AG09319 (cell line): ENCODE measurements at places on chromosomes 3 and 15.

GRCh38 chr3:79976466-79976865 is 208.7 kb upstream of the ROBO1 start:
- DNase-seq = no peak

- no peak for DNase-seq
These were observed 32.4 kb upstream of the SLC6A11 start for GRCh38 chr3:10783360-10784351.

- DNase-seq = no peak
These were observed 23.1 kb downstream of the ISG20 start for GRCh38 chr15:88661761-88662556.

DNA sequence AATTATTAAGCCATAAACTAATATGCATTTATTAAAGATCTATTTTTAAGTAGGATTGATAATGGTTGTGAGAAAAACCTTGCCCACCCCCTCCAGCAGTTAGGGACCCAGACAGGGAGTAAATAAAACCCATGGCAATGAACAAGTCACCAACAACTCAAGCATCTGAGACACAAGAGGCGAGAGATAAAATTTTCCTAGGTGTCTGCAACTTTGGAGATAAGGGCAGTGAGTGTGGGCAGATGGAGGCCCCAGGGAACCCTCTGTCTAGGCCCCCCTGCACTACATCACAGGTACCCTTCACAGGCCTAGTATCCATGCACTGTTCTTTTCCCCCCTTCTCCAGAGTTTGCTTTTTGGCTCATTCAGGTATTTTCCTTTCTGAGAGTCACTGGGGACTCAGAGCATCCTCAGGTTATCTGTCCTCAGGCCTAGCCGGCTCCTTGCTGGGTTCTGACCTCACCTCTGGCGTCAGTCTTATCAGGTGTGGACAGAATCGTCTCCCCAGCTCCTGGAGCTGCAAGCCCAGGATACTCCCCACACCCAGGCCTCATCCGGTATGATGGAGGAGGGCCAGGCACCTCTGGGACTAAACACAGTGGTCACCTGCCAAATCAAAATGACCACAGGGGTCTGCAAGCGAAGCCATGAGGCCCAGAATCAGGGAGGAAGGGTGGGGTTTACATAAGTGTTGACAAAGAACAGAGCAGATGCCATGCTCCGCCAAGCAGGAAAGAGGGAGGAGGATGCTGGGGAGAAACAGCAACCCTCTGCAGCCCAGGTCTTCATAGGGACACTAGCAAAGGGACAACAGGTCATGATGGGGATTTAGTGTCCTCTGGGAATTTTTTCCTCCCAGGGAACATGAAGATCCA is 50.4 kb downstream of the CCNL1 start:
- DNase-seq = no peak

DNA sequence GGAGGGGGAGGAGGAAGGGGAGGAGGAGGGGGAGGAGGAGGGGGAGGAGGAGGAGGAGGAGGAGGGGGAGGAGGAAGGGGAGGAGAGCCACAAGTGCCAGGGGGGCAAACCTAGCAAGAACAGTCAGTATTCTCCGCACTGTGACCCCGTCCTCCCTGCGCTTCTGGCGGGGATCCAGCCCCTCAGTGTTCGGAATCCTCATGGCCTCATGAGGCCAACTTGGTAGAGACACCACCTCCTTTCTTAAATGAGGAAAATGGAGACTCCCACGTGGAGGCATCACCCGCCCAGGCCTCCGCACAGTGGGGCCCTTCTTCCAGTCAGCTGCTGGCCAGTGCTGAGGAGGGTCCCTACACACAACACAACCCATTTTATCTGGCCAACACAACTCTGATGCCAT is 163.4 kb downstream of the XXYLT1 start:
- no peak for DNase-seq

- DNase-seq = no peak
These were observed 251.7 kb downstream of the GRM7 start for GRCh38 chr3:7112523-7113056.

- DNase-seq = no peak
These were observed 160.8 kb downstream of the TUSC7 start for GRCh38 chr3:116870379-116870778.

- no peak for DNase-seq
These were observed 101.2 kb downstream of the CHST2 start for GRCh38 chr3:143220741-143221140.

DNA sequence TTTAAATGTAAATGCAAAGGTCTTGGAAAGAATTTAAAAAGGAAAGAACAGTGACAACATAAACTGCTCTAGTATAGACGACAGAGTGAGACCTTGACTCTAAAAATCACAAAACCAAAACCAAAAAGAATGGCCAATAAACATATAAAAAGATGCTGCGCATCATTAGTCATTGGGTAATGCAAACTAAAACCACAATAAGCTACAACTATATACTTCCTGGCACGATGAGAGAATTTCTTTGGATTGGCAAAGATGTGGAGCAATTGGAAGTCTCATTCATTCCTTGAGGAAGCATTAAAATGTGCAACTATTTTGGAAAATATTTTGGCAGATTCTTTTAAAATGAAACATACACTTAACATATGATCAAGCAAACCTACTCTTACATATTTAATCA is 98.7 kb upstream of the ZPLD1 start:
- no peak for DNase-seq

- DNase-seq = no peak
These were observed 4.5 kb downstream of the RPL22L1 start for GRCh38 chr3:170865209-170866094.

DNA sequence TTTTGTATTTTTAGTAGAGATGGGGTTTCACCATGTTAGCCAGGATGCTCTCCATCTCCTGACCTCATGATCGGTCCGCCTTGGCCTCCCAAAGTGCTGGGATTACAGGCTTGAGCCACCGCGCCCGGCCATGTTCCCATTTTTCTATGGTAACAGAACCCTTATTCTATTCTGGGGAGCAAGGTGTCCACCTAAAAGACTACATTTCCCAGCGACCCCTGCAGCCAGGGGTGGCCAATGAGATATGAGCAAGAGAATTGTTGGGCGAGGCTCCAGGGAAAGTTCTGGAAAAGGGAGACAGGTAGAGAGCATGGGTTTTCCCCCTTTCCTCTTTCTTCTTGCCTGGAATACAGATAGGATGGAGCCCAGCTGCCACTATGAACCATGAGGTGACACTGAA is 96.9 kb downstream of the LINGO1 start:
- DNase-seq = no peak

- peak; percentile 44 for DNase-seq
These were observed 2.9 kb downstream of the TNFSF10 start for GRCh38 chr3:172520301-172520831.

GRCh38 chr3:108410531-108410984 is 99.8 kb downstream of the MYH15 start:
- no peak for DNase-seq

DNA sequence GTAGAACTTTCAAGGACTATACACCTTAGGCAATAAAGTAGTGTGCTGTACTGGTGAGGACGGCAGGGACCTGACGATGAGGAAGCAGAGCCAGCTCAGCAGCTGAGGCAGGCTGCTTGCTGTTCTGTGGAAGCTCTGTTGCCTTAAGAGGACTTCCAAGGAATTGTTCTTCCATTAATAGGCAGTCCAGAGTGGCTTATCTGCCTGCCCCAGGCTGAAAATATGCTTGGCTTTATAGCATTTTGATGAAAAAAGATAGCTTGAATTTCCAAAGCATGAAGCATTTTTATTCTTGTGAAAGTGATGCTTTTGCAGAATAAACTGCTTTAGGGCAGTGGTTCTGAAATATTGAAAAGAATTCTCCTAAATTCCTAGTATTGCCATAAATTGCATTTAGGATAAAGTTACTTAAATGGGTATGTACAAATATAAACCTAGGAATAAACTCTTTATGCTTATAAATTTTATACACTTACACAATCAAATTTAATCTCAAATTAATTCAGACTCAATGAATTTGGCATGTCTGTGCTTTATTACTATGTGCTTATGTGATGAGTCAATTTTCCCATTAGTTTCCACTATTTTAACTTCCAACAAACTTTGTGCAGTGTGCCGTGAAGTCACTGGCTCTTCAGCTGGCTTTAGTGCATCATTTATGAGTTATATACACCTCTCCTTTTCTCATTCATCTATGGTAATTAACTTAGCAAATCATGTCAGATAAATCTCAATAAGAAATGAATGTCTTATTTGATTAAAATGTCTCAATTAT is 231.0 kb upstream of the RASGRP1 start:
- no peak for DNase-seq

DNA sequence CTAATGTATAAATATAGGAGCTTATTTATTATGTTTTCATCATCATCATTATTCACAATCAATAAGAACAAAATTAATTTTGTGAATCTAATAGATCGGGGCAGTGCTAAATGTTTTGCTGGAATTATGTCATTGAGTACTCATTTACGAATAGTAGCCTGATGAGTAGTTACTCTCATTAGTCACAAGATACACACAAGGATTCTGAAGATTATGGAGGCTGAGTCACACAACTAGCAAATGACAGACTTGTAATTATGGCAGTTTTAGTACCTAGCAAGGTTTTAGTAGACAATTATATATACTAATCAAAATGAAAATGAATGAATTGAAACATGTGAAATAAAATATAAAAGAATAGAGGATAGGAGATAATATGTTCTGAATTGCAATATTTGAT is 954.2 kb downstream of the CADM2 start:
- no peak for DNase-seq

- DNase-seq = no peak
These were observed 7.7 kb downstream of the SLCO3A1 start for GRCh38 chr15:91861223-91861622.

DNA sequence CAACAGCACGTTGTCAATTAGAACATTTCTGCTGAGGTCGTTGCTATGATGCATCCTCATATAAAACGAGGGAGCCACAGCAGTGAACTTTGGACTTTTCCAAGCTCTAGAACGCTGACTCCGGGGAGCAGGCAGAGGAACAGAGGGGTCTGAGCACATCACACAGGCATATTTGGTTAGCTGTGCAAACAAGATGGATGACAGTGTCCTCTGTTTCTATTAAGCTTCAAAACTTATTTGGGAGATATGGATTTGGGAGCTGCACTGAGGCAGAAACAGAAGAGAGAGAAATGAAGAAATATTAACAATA is 278.0 kb upstream of the TBL1XR1 start:
- DNase-seq = no peak

- no peak for DNase-seq
These were observed 388.0 kb upstream of the TBL1XR1 start for GRCh38 chr3:177585271-177585670.

- DNase-seq = no peak
These were observed 102.9 kb downstream of the LRRN1 start for GRCh38 chr3:3902161-3902560.

- DNase-seq = no peak
These were observed 16.6 kb downstream of the ABTB1 start for GRCh38 chr3:127689266-127689860.

DNA sequence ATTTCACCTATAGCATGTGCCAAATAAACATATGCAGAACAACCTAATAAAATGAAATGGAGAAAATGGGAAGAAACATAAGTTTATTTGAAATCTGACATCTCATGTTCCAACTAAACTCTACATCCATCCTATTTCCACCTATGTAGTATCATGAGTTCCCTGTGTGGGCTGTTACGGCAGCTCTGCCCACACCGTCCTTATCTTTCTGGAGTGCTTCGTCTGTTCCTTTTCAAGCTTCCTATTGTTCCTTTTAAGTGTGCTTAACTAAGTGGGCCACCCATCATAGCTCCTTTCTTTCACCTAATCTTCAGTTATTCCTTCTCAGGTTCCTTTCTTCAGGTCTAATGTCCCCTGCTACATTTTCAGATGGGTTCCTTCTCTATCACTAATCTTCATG is 17.3 kb downstream of the RYR3 start:
- DNase-seq = no peak

- no peak for DNase-seq
These were observed 48.2 kb upstream of the GATA2 start for GRCh38 chr3:128541246-128541645.

DNA sequence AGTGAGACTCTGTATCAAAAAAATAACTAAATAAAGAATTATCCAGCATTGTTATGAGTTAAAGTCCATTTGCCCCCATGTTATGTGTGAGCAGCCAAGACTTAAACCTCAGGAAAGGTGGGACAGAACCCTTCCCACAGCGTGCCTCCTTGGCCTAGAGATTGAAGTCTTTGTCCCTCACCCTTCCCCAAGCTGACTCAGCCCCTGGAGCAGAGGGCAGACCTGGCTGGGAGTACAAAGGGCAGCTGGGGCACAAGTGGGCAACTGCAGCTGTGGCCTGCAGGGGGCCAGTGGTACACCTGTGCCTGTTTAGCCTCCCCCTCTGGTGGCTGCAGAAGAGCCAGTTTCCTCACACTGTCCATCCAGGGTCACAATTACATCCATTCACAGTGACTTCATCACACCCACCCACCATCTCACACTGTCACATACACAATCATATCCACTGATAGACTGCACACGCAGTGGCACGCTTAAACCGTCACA is 940 bp upstream of the ACY1 start:
- no peak for DNase-seq

DNA sequence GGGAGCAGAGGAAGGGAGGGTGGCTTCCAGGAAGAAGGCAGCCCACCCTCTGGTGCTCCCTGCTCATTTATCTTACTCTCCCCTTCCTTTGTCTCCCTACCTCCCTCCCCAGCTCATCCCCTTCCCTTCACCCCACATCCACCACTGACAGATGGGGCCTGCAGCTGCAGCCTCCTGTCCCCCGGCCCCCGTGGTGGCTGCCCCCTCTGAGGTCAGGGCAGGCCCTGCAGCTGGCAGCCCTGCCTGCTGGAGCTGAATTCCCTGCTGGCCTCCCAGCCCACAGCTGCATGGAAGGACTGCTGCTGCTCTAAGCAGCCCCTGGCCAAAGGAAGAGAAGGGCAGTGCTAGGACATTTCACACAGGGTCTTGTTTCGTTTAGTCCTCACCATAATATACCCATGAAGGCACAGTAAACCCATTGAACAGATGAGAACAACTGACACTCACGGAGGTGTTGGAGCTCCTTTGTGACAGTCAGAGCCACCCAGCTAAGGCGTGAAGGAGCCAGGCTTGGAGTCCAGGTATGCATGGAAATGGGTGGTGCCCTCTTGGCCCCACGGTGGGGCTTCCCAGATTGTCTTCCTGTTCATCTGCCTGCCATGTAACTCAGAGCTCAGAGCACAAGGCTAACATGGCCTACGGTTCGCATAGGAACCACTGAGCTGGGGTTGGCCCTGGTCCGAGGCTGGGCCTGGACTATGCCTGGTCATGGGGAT is 121.7 kb upstream of the PRR20G start:
- DNase-seq = no peak

DNA sequence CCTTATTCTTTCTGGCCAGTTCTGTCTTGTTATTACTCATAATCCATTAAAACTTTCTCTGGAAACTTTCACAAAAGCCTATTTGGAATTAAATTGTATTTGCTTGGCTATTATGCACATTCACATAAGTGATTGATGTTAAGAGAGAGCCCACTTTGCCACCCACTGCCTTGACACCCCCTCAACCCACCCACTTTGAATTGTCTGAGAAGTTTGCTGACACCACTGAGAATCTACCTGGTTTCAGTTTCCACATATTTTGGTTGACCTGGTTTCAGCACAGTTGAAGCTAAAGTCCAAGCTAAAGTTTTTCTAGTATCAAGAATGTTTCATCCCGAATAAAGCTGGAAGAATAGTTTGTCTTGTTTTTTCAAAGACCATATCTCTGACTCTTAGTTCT is 70.9 kb downstream of the ARMC8 start:
- no peak for DNase-seq

GRCh38 chr3:151219056-151219455 is 16.0 kb upstream of the GPR171 start:
- DNase-seq = no peak

GRCh38 chr3:152255290-152255689 is 13.4 kb upstream of the MBNL1 start:
- DNase-seq = no peak

GRCh38 chr15:85625856-85626255 is 168.9 kb downstream of the KLHL25 start:
- DNase-seq = no peak
